ENCODE measurements at places on chromosomes 6 and 20. TPM values are rescaled to one million over a fixed set of nuclear protein-coding genes. Genes with fewer than 3 reads are reported as not detected.

GRCh38 chr6:6891949-6892461 lies 215.8 kb upstream of the RREB1 start:
- H3K4me1 ChIP-seq, result peaks cover 40% of the 10 kb centered on the region
- no peaks in the 10 kb centered on the region for H3K36me3 ChIP-seq
- H3K27me3 ChIP-seq, result no peaks in the 10 kb centered on the region
- no peak for DNase-seq
- no peak overlapping the region for H3K4me3 ChIP-seq

DNA sequence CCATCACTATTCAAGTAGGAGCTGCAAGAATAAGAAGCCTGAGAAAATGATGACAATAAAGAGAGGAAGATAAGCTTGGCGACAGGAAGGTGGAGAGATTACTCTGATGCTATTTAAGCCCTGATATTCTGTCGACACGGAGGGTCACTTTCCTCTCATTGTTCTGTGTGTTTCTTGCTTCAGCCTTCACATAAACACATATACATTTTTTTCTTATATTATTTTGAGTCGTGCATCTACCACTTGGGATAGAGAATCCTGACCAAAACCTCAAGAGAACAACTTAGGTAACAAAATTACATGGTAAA lies 10.5 kb downstream of the PTCHD4 start:
- H3K27me3 ChIP-seq, result no peaks in the 10 kb centered on the region
- DNase-seq, result no peak
- H3K4me3 ChIP-seq, result no peak overlapping the region

DNA sequence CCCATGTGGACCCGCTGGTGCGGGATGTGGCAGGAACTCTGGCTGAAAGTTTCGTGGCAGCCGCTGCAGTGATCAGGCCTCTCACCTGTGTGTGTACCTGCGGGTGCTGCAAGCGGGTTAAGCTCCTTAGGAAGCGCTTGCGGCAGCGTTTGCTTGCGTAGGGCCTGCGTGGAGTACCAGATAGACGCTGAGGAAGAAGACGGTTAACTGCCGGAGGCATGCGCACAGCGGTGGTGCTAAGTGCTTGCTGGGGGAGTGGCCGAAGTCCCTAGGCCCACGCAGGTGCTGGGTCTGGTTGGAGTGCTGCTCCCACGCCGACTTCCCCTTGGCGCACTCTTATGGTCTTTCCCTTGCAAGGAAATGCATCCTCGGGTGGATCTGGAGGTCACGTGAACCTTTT lies 23.0 kb downstream of the ZSCAN31 start:
- H3K27me3 ChIP-seq, result no peaks in the 10 kb centered on the region
- H3K4me1 ChIP-seq, result no peaks in the 10 kb centered on the region
- DNase-seq, result no peak
- H3K36me3 ChIP-seq, result peaks cover 5% of the 10 kb centered on the region

GRCh38 chr20:49285813-49286494 lies 8.1 kb upstream of the ZNFX1 start:
- no peak overlapping the region for H3K4me3 ChIP-seq
- no peak for DNase-seq
- H3K27ac ChIP-seq, result no peak overlapping the region
- no peaks in the 10 kb centered on the region for H3K27me3 ChIP-seq
- peaks cover 45% of the 10 kb centered on the region for H3K4me1 ChIP-seq

GRCh38 chr6:57127763-57128162 lies 37.8 kb downstream of the ZNF451 start:
- H3K27me3 ChIP-seq, result no peaks in the 10 kb centered on the region
- DNase-seq, result no peak
- no peak overlapping the region for H3K27ac ChIP-seq
- no peak overlapping the region for H3K4me3 ChIP-seq

The C6orf141 gene
- total RNA-seq, result 0.41 TPM

The SEC63 gene
- 55.0 TPM for total RNA-seq
